ENCODE measurements at places on chromosomes 6 and 20.

- no peak for DNase-seq
These were observed 21.4 kb upstream of the NT5E start for GRCh38 chr6:85428486-85428885.

DNA sequence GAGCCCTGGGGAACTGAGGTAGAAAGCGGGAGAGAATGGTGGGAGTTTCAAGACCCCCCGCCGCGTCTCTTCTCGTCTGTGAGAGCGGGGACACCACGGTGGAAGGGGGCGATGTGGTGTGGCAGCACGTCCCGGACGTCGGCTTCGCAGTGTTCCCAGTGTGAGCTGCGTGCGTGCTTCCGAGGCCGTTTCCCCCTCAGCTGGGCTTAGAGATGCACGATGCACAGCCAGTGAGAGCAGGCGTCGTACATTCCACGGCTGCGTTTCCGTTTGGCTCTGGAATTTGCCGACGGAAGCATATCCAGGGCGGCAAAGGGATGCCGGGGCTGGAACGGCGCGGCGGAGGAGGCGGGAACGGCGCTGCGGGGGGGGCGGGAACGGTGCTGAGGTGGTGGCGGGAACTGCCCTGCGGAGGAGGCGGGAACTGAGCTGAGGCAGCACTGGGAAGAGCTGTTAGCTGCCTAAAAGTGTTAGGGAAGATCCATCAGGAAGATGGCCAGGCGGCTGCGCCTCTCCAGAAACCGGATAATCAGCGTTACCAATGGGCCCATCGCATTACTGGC, 37.7 kb downstream of the KIF25 start:
- DNase-seq: peak; percentile 53

DNA sequence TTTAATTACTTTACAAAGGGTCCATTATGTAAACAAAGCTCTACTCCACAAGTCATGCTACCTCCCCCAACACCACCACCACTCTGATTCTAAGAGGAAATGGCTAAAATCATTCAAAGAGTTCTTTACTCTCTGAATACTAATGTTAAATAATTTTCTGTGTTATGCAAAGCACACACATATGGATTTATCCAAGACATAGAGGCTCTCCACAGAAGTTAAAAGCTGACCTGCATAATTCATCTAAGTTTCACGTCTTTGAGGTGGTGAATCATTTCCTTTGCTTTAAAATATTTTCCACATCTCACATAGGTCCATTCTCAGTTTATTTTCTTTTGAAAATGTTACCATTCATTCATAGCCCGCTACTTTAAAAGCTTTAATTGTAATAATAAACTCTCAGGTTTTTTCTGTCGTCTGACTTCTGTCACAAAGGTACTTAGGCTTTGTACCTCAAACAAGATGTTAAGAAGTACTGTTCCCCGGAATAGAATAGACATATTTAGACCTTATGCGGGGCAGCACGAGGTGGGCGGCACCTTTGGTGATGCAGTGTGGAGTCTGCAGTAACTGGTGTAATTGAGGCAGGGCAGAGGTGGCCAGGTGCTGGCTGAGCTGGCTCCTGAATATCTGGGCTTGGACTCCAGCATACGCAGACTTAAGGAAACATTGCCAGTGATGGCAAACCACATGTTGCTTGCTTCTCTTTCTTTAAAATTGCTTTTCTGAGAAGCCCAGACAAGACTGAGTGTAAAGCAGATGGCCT, 55.8 kb downstream of the KIF6 start:
- DNase-seq: peak; percentile 46

GRCh38 chr6:106014955-106015354, 71.2 kb upstream of the PRDM1 start:
- DNase-seq: no peak

DNA sequence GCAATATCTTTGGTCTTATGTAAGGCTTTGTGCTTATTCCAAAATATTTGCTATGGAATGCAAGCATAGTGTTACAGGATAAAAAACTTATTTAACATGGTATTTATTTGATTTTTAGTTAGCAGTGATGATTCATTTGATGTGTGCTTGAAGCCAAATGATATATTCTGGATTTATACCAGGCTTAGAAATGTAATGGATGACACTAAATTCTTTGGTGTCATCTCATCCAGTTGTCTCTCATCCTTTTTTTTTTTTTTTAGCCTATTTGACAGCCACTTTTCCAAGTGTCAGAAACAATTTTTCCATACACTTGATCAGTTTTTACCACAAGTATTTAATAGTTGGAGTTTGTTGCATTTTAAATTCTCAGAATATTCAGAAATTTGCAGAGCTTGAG, 515.3 kb downstream of the CDKAL1 start:
- peak; percentile 19 for DNase-seq

DNA sequence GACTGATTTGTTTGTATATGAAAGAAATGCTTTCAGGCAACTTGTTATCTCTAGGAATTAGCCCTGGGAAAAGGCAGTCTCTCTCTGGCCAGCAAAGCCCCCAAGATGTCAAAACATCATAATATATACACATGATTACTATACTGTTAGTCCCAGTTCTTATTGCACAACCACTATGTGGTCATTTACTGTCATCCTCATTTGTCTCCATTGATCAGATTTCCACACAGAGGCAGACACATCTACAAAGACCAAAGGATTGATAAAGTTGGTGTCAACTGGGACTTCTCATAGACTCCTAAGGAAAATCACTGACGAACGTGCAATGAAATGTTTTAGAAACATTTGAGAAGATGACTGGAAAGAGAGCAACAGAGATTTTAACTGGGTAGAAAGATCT, 71.9 kb upstream of the POPDC3 start:
- DNase-seq: no peak

- no peak for DNase-seq
These were observed 26.4 kb downstream of the SLC35F1 start for GRCh38 chr6:117933471-117933870.

DNA sequence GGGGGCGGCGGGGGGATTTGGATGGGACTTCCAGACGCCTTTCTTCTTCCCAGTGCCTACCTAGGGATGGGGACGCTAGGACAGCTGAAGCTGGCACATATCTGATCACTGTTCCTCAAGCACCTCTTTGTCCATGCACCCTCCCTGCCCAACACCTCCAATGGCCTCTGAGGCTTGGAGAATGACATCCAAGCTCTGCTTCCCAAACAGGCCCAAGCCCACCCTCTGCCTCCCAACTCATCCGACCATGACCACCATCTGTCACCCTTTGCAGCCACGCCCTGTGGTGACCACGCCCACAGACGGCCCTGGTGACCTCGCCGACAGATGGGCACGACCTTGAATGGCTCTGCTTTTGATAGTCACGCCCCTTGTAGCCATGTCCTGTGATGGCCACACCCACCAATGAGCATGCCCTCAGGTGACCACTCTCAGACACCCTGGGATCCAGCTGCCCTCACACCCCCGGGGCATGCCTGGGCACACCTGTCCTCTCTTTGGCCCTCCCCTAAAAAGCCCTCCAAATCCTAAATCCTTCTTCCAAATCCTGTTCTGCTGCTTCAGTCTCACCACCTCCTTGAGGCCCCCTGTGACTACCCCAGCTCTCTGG, 51.0 kb downstream of the SSR1 start:
- DNase-seq: no peak

GRCh38 chr6:84798257-84798656, 33.9 kb upstream of the TBX18 start:
- no peak for DNase-seq

DNA sequence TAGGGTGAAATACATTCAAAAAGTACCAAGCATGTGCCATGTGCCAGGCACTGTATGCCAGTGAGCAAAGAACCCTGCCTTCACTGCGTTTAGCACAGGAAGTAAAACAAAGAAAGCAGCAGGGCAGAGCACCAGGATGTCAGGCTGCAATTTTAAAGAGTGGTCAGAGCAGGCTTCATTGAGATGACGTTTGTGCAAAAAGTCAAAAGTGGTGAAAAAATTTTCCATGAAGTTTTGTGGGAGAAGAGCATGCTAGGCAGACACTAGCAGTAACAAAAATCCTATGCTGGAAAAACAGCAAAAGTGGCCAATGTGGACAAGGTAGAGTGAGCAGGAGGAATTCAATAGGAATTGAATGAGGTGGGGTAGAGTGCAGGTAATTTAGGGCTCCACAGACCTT, 31.3 kb downstream of the AKIRIN2 start:
- no peak for DNase-seq
